CD14-positive monocyte (primary cell): ENCODE measurements at places on chromosomes 13 and 19.

DNA sequence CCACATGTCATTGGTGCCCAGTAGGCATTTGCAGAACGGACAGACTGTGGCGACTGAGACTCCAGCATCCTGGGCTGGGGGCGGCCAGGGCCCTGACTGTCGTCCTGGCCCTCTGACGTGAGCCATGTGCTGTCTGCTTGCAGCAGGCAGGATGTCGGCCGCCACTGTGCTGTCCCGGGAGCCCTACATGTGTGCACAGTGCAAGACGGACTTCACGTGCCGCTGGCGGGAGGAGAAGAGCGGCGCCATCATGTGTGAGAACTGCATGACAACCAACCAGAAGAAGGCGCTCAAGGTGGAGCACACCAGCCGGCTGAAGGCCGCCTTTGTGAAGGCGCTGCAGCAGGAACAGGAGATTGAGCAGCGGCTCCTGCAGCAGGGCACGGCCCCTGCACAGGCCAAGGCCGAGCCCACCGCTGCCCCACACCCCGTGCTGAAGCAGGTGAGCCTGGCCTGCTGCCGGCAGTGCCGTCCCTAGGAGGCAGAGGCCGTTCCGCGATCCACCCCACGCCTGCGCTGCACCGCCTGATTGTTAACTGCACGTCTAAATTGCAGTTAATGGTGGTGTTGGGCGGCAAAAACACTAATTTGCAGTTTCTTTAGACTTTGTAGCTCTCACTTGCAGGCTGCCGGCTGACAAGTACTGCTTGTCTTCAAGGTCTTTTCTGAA lies 14.2 kb downstream of the TSSK6 start:
- no peak for DNase-seq

GRCh38 chr13:47672245-47673008 lies 328.6 kb downstream of the SUCLA2 start:
- DNase-seq, result no peak

DNA sequence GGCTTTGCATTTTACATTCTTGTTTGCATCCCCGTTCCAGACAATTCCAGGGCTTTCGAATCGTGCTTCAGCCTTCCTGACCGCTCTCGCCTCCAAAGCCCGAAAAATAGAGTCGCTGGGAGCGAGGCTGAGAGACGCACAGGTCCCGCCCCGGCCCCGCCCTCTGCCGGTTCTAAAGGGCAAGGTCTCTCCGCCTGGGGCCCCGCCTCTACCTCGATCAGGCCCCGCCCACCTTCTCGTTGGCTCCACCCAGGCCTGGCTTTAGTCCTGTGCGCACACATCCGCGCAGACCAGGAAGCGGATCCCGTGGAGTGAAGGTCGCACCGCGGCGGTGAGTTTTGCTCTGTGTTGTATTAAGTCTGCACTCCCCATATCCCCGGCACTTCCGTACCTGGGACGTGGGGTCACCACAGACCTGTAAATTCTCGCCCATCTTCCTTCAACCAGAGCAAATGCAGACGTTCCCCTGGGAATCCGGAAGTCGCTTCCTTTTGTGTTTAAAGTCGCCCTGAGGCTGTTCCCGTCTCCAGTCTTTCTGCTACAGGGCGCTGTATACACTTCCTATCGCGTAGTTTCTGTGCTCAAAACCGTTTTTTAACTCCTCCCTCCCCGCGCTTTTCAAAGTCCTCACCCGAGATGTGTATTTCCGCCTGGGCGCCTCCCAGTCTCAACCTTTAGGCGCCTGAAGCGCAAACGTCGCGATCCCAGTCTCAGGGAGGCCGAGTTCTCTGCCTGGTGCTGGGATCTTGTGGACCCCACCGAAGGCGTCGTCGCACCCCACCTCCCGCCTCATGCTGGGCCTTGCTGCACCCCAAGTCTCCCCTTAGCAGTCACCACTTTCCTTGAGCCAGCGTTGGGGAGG lies at the start of gene ZNF701:
Gene ZNF701, plus strand, starts transcription at position 288 of the 862 bp plus-strand sequence. CDS start 3,861 bp downstream, outside the sequence.
- peak; percentile 89 for DNase-seq

- DNase-seq, result no peak
Observed at GRCh38 chr13:20831933-20832332, 58.2 kb upstream of the EEF1AKMT1 start.

DNA sequence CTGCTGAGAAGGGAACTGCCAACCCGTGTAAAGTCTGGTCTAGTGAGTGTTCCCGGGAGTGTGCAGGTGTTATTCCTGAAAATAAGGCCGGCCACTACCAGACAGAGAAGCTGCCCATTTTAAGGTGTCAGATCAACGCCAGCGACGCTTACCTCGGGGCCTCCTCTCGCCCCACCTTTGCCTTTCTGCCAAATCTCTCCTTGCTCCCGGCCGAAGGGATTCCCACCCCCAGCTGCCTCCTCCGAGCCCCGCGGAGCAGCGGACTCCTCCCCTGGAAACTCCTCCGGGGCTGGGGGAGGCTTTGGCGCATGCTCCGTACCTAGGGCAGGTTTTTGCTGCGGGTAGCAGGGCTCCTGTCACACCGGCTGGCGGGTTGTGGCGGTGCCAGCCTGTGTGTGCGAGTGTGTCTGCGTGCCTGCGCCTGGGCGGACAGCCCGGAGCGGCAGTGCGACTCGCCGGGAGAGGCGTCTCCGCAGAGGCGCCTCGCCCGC lies at the start of gene HS6ST3:
Gene HS6ST3, plus strand, starts transcription at position 359 of the 491 bp plus-strand sequence.
- DNase-seq, result no peak
